ENCODE measurements at places on chromosomes 16 and 17.
A peak's percentile ranks its signal among the peaks of the same experiment; 100 is the strongest.

DNA sequence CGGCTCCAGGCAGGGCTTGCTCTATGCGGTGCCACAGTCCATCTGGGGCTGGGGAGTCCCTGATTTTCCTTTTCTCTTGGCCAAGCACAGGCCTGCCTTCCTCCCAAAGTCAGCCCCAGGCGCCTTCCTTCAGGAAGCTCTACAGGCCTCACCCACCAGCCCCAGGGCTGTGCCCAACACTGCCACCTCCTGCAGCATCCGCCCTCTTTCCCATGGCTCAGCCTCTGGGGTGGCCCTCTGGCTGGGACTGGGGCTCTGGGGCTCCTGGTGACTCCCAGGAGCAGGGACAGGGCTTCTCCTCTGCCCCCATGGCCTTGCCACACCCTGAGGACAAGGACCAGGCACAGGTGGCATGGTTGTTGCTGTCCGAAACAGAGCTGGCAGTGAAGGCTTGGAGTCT lies 817 bp downstream of the ITGB4 start:
- no peak for DNase-seq

GRCh38 chr16:15942931-15943690 lies 6.3 kb upstream of the ABCC1 start:
- DNase-seq: no peak

GRCh38 chr16:23188911-23189310 lies 6.4 kb downstream of the SCNN1G start:
- DNase-seq: no peak

DNA sequence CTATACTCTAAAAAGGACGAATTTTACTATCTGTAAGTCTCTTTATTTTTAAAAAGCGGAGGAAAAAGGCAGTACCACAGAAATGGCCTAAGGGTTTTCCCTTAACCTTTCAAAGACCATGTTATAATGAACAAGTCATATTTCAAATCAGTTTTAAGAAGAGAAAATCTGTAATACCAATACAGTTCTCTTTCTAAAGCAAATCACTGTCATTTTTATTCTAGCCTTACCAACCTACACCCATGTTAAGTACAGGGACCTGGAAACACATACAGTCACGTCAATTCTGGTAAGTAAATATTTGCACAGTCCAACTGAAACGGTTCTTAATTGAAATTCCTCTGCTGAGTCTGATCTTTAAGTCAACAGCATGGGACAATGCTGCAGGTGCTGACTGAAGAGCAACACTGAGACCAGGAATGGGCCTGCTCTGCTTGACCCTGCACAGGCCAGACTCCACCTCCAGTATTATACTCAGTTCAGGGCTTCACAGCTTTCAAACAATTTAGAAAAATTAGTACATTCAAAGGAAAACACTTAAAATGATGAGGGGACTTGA lies 20.2 kb downstream of the MBTPS1 start:
- DNase-seq: no peak

- DNase-seq: no peak
Observed at GRCh38 chr16:25109643-25110042, 1.9 kb upstream of the LCMT1 start.

DNA sequence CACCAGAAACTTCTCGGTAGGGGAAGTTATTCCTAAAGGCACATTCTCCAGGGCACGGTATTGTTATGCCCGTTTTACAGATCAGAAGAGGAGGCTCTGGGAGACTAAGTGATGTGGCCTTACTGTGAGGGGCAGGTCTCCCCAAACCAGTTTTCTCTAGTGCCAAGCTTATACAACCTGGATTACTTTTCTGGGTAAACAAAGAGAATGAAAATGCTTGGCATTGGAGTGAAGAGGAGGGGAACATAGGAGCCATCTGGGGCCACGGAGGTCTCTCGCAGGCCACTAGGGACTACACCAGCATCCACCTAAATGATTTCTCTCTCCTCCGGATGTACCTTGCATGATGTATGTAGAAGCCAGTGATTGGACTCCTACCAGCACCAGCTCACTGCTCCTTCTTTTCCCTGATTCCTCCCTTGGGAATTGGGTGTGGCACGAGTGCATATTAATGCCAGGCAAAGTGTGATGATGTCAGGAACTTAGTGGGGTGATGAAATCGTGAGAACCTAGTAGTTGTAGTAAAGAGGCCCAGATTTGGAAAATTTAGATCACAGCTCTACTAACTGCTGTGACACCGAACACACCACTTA lies 674 bp downstream of the TOM1L1 start:
- no peak for DNase-seq

DNA sequence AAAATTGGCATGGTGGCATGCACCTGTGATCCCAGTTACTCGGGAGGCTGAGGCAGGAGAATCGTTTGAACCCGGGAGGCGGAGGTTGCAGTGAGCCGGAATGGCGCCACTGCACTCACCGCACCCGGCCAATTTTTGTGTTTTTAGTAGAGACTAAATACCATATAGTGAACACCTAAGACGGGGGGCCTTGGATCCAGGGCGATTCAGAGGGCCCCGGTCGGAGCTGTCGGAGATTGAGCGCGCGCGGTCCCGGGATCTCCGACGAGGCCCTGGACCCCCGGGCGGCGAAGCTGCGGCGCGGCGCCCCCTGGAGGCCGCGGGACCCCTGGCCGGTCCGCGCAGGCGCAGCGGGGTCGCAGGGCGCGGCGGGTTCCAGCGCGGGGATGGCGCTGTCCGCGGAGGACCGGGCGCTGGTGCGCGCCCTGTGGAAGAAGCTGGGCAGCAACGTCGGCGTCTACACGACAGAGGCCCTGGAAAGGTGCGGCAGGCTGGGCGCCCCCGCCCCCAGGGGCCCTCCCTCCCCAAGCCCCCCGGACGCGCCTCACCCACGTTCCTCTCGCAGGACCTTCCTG lies at the start of gene HBQ1:
Gene HBQ1, plus strand, starts transcription at position 359 of the 575 bp plus-strand sequence. Its CDS starts 28 bp downstream, at position 387.
- DNase-seq: no peak

DNA sequence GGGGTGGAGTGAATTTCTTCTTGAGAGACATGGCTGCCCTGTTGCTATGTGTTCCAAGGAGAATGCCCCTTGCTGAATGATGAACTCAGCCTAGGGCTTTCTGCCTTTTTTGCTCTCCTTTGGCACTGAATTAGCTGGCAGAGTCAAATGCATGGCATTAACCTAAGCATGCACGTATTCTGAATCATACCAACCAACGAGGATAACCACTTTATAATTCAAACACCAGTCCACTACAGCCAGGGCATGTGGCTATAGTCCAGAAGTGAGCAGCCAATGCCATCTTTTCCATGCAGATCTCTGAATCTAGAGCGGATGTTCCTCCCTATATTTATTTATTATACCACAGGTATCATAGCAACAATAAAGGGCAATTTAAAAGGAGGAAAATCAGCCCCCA lies 15.7 kb downstream of the TMIGD1 start:
- DNase-seq: no peak

GRCh38 chr16:30186782-30187555 lies 3.6 kb downstream of the CORO1A start:
- peak; percentile 81 for DNase-seq

DNA sequence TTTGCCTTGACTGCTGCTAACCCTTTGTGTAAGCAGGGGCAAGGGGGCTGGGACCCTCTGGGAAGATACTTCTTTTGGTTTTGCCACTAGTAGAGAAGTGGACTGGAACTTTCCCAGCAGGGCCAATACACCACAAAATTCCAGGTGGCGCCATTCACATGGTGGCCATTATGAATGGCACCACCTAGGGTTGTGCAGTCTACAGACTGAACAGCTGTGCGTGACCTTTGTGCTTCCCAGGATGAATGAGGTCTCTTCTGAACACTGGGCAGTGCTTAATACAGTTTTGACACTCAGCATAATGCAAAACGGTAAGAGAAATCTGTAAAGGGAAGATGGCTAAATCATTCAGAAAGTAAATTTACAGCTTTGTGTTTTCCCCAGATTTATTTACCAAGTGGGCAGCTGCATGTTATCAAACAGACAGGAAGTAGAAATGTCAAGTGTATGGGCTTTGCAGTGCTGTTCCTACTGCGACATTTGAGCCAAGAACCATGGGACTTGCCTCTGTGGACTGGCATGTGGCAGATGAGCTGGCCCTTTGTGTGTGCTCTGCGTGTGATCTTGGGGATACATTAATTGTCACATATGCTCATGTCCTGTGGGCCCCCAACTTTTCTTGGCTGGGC lies 9.2 kb downstream of the SYT17 start:
- no peak for DNase-seq

- DNase-seq: no peak
Observed at GRCh38 chr16:23207485-23207884, 24.9 kb downstream of the SCNN1G start.

- DNase-seq: no peak
Observed at GRCh38 chr17:57604771-57605674, 140.1 kb downstream of the CCDC182 start.

DNA sequence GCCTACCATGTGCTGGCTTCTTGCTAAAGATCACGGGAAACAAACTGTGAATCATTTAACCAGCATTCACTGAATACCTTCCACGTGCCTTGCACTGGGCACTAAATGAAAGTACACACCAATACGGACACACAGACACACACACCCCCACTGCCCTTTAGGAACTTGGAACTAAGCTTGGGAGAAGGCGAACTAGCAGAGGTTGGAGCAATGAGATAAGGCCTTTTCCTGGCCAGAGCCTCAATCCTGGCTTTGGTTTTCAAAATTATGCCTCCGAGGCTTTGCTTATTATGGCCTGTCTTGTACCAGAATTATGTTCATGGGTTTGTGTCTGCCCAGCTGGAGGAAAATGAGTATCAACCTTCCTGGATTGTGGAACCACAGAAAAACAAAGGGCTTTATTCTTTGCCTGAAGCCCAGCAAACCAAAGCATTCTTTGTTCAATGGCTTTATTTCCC lies 32.3 kb downstream of the CPPED1 start:
- DNase-seq: no peak

GRCh38 chr16:88424587-88425235 lies 28.4 kb upstream of the ZFPM1 start:
- DNase-seq: no peak

DNA sequence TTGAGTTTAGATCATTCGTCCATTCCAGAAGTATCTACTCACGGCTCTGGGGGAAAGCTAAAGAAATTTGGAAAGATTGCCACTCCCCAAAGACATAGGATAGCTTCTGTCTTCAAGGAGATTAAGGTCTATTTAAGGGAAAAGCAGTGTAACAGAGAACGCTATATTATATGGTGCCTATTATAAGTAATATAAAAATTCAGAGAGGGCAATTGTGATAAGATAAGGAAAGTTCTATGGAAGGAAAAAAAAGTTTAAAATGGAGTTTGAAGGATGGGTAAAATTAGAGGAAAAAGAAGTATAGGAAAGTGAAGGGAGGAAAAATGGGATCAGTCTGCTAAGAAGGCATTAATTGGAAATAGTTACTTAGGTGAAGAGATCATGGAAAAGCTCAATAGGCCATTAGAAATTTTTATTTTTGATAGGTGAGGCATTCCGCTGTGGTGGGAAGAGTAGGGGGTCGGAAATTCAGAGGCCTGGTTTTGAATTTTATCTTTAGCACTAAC lies 690 bp upstream of the CDC27 start:
- DNase-seq: no peak

DNA sequence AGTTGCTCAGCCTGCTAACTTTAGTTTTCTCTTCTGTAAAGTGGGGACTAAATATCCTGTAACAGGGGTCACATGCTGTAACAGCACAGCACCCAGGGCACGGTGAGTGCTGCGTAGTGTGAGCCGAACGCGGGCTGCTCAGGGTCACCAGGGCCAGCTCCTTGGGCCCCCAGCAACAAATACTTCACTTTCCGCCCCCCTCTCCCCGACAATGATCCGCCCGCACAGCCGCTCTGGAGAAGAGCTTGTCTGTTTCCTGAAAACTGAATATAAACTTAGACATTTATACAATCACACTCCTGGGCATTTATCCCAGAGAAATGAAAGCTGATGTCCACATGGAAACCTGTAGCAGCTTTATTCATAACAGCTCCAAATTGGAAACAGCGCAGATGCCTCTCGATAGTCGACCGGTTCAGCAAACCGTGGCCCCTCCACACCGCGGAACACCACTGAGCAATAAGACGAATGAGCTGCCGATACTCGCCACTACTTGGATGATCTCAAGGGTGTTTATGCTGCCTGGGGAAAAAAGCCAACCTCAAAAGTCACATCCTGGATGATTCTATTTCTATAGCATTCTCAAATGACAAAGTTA lies 267.2 kb downstream of the PARN start:
- DNase-seq: no peak
